Right renal cortex interstitium (tissue), 3 donors: ENCODE measurements at places on chromosomes 12 and 14.

DNA sequence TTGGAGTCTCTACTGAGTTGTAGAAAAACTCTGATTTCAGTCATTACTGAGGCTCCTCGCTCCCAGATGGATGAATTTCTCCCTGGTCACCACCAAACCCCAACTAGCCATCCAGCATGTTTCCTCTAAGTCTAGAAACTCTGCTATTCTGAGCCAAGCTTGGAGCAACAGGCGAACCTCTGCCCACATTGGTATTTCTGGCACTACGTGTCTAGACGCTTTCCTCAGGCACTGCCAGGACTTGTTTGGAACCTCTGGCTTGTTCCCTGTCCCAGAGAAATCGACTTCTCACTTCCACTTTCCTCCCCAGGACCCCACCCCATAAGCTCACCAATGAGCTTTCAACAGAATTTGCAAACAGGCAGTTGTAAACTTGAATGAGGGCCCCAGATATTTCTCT, 27.6 kb downstream of the WSCD2 start:
- DNase-seq: no peak

DNA sequence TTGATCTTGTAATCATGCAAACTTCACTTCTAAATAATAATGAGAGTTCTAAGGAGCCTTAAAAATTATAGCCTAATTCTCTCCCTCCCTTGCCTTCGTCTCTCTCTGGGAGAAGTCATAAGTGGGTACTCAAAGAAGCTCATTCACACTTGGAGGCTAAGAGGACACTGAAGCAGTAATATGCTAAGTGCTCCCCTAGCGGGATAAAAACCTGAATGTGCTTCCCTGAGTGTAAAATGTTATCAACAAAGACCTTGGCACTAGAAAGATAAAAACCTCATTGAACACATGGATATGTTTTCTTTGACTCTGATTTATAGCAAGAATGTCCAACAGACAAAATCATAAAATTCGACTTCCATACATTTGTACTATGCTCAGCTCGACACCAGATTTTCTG, 337.9 kb upstream of the NOVA1 start:
- no peak for DNase-seq

GRCh38 chr14:35419429-35419841, 14.9 kb upstream of the NFKBIA start:
- no peak for DNase-seq

- DNase-seq: no peak
Observed at GRCh38 chr14:103504991-103505565, 17.6 kb downstream of the CKB start.
